Frontal cortex (tissue), 4 donors: ENCODE measurements at places on chromosomes 4 and X. TPM values are rescaled to one million over a fixed set of nuclear protein-coding genes. Genes with fewer than 3 reads are reported as not detected.

DNA sequence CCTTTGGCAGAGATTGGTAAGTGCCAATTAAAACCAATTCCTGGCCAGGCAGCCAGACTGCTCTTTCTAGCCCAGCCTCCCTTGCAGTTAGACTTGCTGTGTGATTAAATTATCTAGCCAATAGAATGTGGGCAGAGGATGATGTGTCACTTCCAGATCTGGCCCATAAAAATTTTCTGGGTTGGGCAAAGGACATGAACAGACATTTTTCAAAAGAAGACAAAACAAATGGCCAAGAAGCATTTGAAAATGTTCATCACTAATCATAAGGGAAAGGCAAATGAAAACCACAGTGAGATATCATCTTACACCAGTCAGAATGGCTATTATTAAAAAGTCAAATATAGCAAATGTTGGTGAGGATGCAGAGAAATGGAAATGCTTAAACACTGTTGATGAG is 71.4 kb upstream of the STIM2 start:
- DNase-seq: no peak

DNA sequence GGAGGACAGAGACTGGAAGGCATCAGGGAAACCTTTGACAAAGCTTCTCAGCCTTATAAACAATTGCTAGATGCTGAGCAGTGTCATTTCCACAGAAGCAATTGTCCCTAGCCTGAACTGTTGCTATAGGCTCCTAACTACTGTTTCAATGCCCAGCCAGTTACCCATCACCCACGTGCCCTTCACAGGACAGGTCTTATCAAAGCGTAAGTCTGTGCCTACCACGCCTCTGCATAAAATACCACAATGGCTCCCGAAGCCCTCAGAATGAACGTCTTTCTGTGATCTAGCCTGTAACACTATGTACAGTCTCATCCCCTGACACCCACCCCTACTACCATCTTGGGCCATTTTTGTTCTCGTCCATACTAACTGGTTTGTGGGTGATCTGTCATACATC is 134.3 kb downstream of the STK32B start:
- no peak for DNase-seq

- DNase-seq: no peak
Observed at GRCh38 chr4:23890369-23891063, 669 bp upstream of the PPARGC1A start.

- no peak for DNase-seq
Observed at GRCh38 chrX:10350981-10351380, 194.2 kb downstream of the CLCN4 start.

- no peak for DNase-seq
Observed at GRCh38 chr4:168028970-168029597, 63.3 kb upstream of the ANXA10 start.

The DIAPH2 gene
- 11.0 TPM for total RNA-seq
